Left hindlimb (tissue), 1 donor: ENCODE measurements at places on chromosomes 12 and 14.
A peak's percentile ranks its signal among the peaks of the same experiment; 100 is the strongest.

GRCh38 chr12:27274706-27275105 lies 30.6 kb downstream of the STK38L start:
- DNase-seq, result no peak

GRCh38 chr12:52636189-52636588 lies 15.8 kb downstream of the KRT2 start:
- DNase-seq, result no peak

DNA sequence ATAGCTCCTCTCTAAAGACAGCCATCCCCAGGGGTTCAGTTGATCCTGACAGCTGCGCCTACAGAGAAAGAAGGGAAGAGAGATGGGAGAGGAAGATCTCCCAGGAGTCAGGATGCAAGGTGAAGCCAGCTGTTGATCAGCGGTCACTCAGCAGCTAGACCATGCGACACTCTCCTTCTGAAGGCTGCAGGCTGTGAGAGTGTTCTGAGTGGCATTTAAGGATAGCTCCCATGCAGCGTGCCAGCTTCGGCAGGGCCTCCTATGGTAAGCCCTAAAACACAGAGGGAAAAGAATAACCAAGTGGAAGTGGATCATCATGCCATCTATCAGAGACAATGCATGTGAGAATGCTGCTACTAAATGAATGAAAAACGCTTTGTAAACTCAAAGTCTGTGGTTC lies 197.9 kb upstream of the NUDT4 start:
- DNase-seq, result no peak

DNA sequence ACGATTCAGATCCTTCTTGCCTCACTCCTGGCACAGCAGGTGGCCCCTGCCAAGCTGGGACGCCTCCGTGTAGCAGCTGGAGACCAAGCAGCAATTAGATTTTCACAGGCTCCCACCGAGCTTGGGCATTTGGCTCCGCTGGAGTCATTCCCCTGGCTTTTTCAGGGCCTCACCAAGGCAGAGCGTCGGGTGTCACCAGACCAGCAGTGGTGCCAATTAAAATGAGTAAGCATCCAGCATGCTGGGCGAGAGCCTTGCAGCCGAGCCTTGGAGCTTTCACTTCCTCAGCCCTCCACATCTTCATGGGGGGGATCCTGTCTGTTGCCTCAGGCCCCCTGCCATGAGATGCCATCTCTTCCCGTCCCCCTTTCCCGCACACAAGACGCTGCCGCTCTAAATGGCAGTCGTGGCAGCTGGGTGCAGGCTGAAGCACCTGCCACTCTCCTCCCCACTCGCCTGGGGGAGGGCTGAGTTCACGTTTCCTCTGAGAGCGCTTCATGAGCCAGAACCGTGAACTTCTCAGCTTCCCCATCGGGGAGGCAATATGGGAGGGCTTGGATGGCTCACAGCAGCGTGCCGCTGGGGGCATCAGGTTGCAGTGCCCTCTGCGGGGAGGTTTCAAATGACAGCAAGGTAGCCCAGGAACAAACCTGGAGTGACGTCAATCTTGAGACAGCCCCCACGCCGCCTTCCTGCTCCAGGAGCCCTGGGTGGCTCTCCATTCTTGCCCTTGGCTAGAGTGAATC lies 11.7 kb downstream of the TPCN1 start:
- peak; percentile 66 for DNase-seq

DNA sequence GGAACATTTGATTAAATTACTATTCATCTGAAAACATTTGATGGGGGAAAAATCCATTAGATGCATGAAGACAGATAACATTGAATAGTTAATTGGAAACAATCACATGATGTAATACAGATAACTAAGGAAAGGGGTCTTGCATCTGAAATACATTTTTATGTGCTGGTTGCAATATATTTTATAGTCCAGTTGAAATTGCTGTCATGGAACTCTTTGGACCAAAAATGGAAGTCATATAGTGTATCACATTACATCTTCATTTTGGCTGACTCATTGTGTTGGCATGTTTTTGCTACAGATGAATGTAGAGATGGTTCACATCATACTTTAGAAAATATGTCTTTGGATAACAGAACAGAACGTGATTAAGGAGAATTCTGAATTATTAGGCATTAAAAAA lies 43.0 kb upstream of the GNPNAT1 start:
- DNase-seq, result no peak

- DNase-seq, result peak; percentile 18
These were observed 12.9 kb downstream of the CEP170B start for GRCh38 chr14:104877806-104878550.

- peak; percentile 51 for DNase-seq
These were observed 38.0 kb upstream of the NID2 start for GRCh38 chr14:52106840-52107239.

- no peak for DNase-seq
These were observed 55.4 kb downstream of the SLCO1B3 start for GRCh38 chr12:20865873-20866272.

- DNase-seq, result no peak
These were observed 87.5 kb downstream of the PPP1R12A start for GRCh38 chr12:79847417-79847816.

DNA sequence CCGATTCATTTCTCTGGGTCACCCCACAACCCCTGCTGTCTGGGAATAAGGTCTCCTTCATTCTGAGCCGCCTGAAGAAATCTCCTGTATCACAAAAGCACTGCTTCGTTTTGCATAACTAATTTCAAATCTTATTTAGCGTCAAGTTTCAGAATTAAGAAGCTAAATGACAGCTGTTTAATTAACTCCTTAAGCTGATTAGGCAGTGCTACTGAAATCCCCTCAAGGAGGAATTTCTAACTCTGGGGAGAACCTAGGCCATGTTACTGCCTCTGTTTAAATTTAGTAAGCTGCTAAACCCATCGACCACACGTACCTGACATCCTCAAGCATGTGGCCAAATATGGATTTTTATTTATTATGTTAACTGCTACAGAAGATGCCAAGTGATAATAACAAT lies 373.6 kb downstream of the GLT1D1 start:
- no peak for DNase-seq

- peak; percentile 45 for DNase-seq
These were observed 18.3 kb upstream of the PLEKHH1 start for GRCh38 chr14:67514650-67515385.

DNA sequence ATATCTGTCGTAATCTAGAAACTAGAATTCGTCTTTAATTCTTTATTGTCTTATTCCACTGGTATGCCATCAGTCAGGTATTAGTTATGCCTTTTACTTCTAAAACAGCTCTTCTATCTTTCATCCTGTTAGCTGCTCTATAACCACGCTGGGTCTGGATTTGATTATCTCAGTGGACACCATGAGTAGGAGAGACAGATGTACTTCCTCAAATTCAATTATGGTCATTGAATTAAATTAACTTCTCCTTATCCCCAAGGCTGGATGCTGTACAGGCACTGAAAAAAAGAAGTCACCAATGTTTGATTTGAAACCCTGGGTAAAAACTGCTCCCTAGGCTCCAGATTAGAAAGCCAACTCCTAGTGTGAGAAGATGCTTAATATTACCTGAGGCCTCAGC lies 107.3 kb downstream of the PIK3C2G start:
- DNase-seq, result no peak

DNA sequence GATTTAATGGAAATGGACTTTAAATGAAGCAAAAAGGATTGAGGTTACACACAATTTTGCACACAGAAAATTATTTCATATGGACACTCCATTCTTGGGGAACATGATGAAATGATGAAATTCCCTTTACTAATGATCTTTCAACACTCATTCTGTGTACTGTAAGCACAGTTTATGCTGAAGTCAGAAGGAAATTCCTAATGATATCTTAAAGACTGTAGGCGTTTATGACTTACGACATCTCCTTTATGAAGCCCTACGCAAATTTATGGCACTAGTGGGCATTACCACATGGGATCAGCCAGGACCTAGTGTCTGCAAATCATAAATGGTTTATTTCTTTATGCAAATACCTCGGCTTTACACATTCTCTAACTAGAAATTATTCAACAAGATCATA lies 97.9 kb upstream of the SOX5 start:
- DNase-seq, result no peak

DNA sequence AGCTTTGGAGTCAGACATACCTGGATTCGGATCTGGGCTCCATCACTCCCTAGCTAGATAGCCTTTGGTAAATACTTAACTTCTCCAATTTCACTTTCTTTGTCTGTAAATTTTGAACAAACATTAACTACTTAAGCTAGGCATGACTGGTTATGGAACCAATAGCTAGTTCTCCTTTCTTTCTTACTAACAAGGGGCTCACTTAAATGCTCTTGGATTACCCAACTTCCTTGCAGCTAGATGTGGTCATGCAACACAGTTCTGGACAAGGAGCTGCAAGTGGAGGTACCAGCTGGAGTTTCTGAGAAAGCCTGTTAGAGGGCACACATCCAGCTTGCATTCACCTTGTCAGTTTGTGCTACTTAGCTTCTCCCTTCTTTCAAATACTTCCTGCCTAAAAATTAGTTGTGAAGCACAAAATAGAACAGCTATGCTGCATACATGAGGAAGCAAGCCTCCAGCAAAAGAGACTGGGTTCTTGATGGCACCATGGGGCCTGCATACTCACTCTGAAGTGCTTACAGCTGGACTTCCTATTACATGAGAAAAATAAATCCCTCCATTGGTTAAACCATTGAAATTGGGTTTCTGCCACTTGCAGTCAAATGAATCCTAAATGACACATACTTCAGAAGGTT lies 210.1 kb upstream of the EEA1 start:
- DNase-seq, result no peak

DNA sequence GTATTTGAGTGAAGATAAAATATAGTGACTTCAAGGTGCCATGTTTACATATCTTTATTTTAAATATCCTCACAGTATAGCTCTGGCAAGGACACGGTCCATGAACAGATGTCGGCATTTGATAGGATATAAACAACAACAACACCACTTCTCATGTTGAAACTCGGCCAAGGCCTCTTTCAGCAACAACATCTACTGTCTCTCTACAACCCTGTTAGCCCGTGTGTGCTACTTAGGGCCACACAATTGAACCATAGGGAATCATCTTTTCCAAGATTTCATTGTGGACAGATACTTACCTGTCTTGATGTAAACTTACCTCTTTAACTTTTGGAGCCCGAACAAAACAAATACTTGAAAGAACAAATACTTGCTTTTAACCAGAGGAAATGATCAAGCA lies 168.7 kb upstream of the SSTR1 start:
- DNase-seq, result no peak

DNA sequence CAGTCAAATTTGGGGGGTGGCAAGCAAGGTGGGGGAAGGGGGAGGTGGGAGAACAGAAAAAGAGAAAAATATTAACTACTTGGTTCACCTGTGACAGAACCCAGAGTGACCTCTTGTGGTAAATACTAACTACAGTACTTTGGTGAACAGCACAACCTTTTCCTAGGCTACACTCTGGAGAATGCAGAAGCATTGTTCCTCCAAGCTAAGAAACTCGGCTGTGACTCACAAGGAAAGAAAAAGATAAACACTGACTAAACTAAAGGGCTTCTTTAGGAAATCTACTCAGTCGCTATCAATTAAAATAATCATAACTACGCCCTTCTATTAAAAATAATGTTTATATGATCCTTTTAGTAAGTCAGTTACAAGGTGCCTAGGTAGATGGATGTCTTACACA lies 5.4 kb downstream of the KCNH5 start:
- no peak for DNase-seq

GRCh38 chr14:81452341-81453133 lies 52.4 kb upstream of the STON2 start:
- peak; percentile 72 for DNase-seq

- no peak for DNase-seq
These were observed 50.4 kb downstream of the TBX5 start for GRCh38 chr12:114355389-114356088.

DNA sequence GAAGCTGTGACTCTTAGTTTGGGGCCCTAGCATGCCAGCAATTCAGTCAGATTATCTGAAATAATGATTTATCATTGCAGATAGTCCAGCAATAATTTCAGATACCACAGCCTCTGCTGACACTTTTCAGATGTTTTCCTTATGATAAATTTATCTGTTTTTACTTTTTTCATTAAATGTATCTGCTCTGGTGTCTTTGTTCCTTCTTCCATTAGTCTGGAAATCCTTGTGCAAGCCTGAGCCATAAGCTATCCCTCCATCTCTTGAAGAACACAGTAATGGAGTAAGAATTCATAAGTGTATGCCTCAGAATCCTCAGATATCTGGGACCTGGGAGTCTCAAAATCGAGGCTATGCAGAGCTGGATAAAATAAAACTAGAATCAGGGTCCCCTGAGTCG lies 146.4 kb upstream of the KRR1 start:
- DNase-seq, result no peak

DNA sequence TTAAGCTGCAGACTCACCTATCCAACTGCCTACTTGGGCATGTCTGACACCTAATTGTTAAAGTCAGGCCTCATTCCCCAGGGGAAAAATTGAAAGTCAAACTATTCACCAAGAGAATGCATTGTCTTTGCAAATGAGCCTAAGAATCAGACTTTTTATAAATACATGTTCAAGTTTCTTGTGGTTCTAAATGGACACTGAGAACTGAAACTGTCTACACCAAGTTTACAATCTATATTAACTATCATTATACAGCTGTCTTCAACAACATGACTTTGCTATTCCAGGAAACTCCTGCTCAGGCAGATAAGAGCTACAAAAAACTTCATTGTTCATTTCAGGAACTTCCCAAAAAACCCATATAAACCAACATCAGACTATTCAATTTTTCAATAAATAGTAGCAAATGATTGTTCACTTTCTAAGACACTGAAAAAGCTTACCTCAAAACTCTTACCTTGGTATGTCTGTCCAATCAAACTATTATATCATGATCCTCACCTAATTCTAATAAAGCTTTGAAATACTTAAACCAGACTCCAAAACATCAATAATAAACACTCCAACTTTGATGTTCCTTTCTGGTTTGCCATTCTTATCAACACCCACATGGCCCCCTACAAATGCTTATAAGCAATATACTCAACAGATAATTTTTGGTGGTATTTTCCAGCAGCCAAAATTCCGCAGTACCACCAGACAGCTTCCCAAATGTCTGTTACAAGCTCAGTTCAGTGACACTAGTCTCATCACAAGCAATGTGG lies 24.2 kb downstream of the CDK17 start:
- no peak for DNase-seq

- DNase-seq, result no peak
These were observed 30.3 kb upstream of the IRF2BPL start for GRCh38 chr14:77058785-77059184.

DNA sequence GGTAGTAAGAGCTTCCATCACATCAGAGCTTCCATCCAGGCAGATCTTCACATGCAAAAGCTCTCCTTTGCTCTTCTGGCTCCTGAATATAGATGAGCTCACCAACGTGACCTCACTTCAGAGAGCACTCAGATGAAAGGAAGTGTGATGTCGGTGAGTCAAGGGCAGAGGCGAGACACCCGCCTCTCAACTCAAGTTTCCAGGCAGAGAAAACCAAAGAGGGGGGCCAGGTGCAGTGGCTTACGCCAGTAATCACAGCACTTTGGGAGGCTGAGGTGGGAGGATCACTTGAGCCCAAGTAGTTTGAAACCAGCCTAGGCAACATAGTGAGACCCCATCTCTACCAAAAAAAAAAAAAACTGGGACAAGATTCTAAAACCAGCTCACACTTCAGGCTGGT lies 126.9 kb downstream of the DUSP6 start:
- DNase-seq, result no peak
